Articular chondrocyte of knee joint (primary cell): ENCODE measurements at places on chromosomes 5 and 9. TPM values are rescaled to one million over a fixed set of nuclear protein-coding genes. Genes with fewer than 3 reads are reported as not detected.

Gene ORM2
- not detected in 2 replicates for total RNA-seq

Gene SLC36A3
- not detected in 2 replicates for total RNA-seq

Gene PCDHB2
- total RNA-seq = 3.9 and 4.2 TPM in 2 replicates

Gene C9
- total RNA-seq = 0.13 and 0.54 TPM in 2 replicates

Gene TUSC1
- 7.7 and 9.3 TPM in 2 replicates for total RNA-seq

Gene IL4
- total RNA-seq = not detected in 2 replicates

Gene PCDHA1
- total RNA-seq = under 0.01 and 0.11 TPM in 2 replicates

Gene PRRC1
- total RNA-seq = 94.4 and 98.4 TPM in 2 replicates

Gene CARTPT
- total RNA-seq = not detected in 2 replicates

Gene TTLL11
- total RNA-seq = 6.4 and 6.7 TPM in 2 replicates

Gene CXCL14
- 0.13 and 0.32 TPM in 2 replicates for total RNA-seq

Gene FBP2
- total RNA-seq = not detected in 2 replicates

Gene TEK
- total RNA-seq = 0.78 and 1.4 TPM in 2 replicates
